ENCODE measurements at places on chromosomes 12 and 14. TPM values are rescaled to one million over a fixed set of nuclear protein-coding genes. Genes with fewer than 3 reads are reported as not detected.

GRCh38 chr12:57151741-57152630, 4.6 kb upstream of the LRP1-AS start:
- DNase-seq = no peak

GRCh38 chr14:68840454-68840853, 47.6 kb upstream of the ZFP36L1 start:
- DNase-seq = no peak

TROAP gene
- total RNA-seq = 45.4 TPM

SYNJ2BP gene
- total RNA-seq = 13.1 TPM

DNA sequence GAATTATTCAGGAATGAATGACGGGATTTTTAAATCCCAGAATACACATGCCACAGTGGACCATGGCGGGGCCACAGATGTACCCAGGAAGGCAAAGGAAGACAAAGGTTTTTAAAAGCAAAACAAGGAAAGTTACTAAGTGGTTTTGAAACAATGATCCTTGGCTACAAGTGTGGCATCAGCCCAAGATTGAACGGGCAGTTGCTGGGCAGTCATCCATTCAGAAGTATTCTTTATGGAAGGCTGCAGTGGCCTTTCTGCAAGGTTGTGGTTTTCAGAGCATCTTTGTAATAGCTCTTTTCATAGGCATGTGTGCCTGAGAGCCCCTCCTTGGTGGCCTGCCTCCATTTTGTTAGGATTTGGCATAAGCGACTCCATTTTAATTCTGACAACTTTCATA, 13.4 kb upstream of the IFI27 start:
- DNase-seq = no peak
